ENCODE measurements at places on chromosomes 4 and X.

- no peak for DNase-seq
Measured at GRCh38 chrX:44904542-44905115, 31.6 kb downstream of the KDM6A start.

GRCh38 chr4:5592272-5592671 lies 116.1 kb downstream of the EVC2 start:
- DNase-seq, result no peak

DNA sequence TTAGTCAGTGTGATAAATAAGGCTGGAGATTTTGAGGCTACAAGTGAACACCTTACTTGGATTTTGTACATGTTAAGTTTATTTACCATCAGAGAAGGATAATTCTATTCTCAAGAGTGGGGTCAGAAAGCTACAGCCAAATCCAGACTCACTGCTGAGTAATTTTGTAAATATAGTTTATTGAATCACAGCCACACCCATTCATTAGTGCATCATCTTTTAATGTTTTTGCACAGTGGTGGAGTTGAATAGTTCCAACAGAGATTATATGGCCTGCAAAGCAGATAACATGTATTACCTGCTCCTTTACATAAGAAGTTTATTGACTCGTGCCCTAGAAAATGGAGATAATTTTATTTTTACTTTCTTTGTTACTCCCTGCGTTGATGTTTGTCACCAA lies 60.4 kb downstream of the PCDH18 start:
- no peak for DNase-seq

GRCh38 chr4:24279469-24279868 lies 304.9 kb downstream of the DHX15 start:
- no peak for DNase-seq
